ENCODE measurements at places on chromosomes 13 and 19.
A peak's percentile ranks its signal among the peaks of the same experiment; 100 is the strongest.

DNA sequence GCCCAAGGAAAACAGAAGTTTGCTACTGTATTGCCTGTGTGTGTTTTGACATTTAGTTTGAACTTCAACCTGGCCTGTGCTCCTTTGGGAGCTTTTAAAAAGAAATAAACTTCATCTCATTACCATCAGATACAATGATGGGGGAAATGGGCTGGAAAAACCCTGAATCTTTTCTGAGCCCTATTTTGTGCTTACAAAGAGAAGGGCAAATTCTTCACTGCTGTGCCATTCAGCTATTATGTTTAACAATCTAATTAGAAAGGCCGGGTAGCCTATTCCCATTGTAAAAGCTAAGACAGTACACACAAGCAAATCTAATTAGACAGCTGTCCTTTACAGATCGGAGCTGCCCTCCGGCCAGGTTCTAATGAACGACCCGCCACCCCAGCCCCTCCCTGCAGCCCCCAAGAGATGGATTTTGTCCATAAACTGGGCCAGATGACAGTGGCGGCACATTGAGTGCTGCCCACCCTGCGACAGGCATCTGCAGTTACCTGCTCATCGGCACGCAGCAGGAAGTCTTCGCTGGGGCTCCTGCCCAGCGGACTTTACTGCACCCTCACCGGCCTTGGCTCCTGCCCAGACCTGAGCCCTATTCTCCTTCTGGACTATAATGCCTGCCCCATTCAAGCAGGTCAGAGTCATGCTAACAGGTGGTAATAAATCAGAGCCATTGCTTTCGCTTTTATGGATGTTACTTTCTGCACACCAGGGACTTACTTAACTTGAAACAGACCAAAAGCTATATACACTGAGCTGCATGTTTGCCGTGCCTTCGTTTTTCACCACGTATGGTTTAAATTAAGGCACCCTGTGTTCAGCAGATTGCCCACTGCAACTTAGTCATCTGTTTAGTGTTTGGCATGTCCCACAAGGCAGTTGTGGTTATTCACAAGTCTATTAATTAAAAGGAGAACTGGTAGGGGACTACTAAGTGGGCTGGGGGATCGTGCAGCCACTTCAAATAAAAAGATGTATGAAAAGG is 549.6 kb downstream of the FGF9 start:
- no peak for DNase-seq

GRCh38 chr13:102687520-102687919 is 7.3 kb downstream of the METTL21C start:
- no peak for DNase-seq

- peak; percentile 19 for DNase-seq
Measured at GRCh38 chr13:37087486-37087885, 18.0 kb downstream of the CSNK1A1L start.

DNA sequence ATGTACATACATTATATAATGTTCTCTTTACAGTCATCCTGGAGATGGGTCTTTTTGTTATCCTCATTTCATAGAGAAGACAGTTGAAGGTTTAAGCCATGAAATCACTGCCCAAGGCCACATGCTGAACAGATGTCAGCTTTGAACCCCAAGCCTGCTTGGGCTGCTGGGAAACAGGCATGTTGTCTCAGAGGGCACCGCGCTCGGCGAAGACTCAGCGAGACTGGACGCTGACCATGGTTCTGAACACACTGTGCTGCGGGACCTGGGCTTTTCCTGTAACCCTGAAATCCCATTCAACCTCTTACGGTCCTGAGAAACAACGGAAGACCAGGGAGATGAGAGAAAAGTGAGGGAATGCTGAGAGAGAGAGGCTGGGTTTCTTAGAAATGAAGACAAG is 27.3 kb downstream of the LRFN3 start:
- peak; percentile 46 for DNase-seq

- DNase-seq, result no peak
Measured at GRCh38 chr19:974564-975257, 9.4 kb upstream of the WDR18 start.

DNA sequence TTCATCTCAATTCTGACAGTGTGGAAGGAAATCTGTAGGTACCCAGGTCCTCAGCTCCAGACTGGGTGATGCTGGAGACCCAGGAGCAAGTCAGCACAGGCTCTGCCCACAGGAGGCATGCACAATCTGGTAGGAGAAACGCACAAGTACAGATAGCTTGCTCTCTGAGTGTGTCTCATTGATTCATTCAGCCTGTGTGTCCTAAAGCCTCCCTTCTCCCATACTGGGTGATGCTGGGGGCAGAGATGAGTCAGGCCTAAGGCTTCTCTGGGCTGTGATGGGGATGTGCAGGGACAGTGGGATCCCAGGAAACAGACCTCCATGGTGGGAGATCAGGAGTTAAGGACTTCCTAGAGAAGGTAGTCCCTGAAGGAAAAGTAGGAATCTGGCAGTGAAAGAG is 6.8 kb downstream of the ZNF526 start:
- no peak for DNase-seq

- no peak for DNase-seq
Measured at GRCh38 chr13:43346427-43346826, 323.0 kb downstream of the DNAJC15 start.

DNA sequence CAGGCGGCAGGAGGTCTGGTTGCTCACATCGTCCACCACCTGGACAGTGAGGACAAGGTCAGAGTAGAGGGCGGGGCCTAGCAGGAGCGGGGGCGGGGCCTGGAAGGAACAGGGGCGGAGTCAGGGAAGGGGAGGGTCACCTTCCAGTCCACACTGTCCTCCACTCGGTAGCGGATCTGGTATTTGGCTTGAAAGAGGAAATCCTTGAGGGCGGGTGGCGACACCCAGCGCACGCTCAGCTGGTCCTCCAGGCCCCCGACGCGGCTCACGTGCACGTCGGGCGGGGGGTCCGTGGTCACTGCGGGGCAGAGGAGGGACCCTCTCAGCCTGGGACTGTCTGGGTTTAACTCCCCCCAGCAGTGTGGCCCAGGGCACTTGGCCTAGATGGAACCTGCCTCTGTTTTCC is 8.2 kb downstream of the REX1BD start:
- peak; percentile 68 for DNase-seq

- peak; percentile 58 for DNase-seq
Measured at GRCh38 chr19:4636151-4636717, 3.1 kb upstream of the TNFAIP8L1 start.

GRCh38 chr13:36966404-36966803 is 32.7 kb downstream of the ALG5 start:
- DNase-seq, result no peak

DNA sequence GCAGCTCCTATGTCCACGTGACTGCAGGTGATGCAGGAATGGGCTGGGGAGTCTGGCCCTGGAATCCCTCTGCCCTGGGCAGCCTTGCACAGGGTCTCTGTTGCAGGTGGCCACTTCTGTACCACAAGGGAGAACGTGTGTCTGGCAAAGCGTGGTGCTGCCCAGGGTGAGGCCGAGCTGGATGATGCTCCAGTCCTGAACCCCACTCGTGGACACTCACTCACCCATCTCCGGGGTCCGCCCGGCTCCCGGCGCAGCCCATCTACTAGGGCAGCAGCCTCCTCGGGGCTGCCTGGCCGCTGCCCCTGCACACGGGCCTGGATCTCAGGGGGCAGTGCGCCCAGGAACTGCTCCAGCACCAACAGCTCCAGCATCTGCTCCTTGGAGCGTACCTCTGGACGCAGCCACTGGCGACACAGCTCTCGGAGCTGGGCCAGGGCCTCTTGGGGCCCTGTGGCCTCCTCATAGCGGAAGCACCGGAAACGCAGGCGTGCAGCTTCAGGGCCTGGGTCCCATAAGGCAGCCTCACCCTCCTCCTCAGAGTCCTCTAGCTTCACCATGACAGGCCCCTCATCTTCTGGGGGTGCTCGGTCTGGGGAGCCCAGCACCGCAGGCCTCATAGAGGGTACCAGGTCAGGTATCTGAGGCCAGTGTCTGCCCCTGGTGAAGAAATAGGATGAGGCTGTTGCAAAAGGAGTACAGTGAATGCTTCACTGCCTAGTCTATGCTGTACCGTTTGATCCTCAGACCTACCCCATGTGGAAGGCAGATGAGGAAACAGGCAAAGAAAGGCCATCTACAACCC is 2.2 kb downstream of the MZF1 start:
- DNase-seq, result peak; percentile 75

GRCh38 chr13:63307228-63307627 is 1891.6 kb upstream of the PCDH20 start:
- DNase-seq, result no peak

GRCh38 chr19:12840091-12841079 is 2.1 kb downstream of the MAST1 start:
- peak; percentile 49 for DNase-seq

GRCh38 chr13:27926644-27927434 is 7.0 kb downstream of the PDX1 start:
- DNase-seq, result no peak

GRCh38 chr19:33520048-33520643 is 1.4 kb downstream of the PEPD start:
- no peak for DNase-seq

DNA sequence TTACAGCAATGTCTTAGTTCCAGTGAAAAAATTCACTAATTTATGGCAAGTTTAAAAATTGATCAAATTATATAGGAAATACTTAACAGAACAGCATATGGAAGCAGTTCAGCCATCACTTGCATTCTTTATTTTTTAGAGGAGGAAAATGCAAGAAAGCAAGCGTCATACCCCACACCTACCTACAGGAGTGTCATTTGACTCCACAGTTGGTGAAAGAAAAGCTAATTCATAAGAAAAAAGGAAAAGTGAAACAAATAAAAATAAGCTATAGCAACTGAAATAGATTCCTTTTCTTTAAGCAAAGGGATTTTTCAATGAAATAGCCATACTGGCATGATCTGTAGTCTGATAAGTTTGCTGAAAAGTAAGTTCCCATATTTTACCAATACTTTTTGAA is 111.0 kb downstream of the DOCK9 start:
- no peak for DNase-seq

- no peak for DNase-seq
Measured at GRCh38 chr13:44412346-44412935, 38.8 kb downstream of the SERP2 start.

GRCh38 chr19:4712771-4713170 is 10.9 kb downstream of the DPP9 start:
- no peak for DNase-seq

DNA sequence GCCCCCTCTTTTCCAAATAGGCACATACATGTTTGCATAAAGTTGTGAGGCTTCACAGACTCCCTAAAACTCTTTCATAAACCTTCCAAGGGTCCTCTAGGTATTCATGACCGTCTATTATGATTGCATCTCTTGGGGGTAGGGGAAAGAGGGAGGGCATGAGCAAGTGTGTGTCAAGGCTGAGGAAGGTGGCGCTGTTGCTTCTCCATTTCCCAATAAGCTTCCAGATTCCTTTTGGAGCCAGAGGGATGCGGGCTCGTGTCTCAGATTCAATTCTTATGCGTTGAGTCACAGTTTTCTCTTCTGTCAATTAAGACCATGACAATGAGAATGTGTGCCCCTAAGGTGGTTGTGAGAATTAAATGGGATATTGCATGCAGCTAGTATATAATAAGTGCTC is 51.0 kb upstream of the CYP2A7 start:
- DNase-seq, result no peak

DNA sequence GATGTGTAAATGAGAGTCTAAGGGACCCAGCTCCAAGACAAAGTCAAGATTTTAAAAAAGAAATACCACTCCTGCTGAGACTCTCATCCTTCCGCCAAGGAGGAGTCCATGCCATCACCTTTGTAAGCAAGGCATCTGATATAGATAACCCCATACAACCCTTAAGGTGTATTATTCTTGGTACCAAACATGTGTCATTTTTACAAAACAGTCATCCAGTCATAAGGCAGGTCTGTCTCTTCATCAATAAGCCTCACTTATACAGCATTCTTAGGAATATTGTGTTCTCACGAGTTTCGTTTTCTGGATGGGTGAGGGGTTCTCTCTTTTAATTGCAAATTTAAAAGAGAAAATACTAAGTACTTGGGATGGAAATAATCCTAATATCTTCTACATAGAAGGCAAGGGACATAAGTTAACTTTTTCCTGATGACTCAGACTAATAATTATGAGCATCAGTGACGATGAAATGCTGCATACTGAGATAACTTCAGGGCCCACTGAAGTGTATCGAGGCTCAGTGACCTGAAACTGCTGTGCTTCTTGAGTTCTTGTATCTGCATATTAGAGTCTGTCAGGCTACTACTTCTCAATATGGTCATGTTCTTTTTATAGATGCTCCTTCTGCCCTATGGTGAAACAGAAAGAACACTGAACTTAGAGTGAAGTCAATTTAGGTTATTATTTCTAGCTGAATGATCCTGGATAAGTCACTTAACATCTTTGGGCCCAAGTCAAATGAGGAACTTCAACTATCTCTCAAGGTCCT is 166.6 kb downstream of the KLF12 start:
- DNase-seq, result no peak

DNA sequence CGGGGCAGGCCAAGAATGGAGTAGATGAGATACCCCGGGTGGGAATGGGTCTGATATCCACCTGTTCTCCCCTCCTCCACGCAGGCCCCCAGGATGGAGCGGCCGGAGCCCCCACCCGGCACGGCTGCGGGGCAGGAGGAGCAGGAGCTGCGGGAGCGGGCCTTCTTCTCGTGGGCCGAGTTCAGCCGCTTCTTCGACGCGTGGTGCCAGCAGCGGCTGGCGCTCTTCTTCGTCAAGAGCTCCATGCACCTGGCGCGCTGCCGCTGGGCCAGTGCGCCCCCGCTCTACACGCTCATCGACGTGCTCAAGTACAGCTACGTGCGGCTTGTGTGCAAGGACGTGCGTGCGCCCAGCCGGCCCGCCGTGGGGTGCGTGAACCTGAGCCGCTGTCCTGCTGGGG is 1.2 kb downstream of the ZSWIM9 start:
- DNase-seq, result no peak

- no peak for DNase-seq
Measured at GRCh38 chr19:2372076-2372612, 12.1 kb downstream of the TMPRSS9 start.

- no peak for DNase-seq
Measured at GRCh38 chr13:110137680-110138009, 169.3 kb downstream of the COL4A1 start.

- peak; percentile 78 for DNase-seq
Measured at GRCh38 chr19:35352448-35353304, 5.0 kb downstream of the FFAR1 start.

- no peak for DNase-seq
Measured at GRCh38 chr13:37201081-37201480, 95.6 kb upstream of the CSNK1A1L start.

DNA sequence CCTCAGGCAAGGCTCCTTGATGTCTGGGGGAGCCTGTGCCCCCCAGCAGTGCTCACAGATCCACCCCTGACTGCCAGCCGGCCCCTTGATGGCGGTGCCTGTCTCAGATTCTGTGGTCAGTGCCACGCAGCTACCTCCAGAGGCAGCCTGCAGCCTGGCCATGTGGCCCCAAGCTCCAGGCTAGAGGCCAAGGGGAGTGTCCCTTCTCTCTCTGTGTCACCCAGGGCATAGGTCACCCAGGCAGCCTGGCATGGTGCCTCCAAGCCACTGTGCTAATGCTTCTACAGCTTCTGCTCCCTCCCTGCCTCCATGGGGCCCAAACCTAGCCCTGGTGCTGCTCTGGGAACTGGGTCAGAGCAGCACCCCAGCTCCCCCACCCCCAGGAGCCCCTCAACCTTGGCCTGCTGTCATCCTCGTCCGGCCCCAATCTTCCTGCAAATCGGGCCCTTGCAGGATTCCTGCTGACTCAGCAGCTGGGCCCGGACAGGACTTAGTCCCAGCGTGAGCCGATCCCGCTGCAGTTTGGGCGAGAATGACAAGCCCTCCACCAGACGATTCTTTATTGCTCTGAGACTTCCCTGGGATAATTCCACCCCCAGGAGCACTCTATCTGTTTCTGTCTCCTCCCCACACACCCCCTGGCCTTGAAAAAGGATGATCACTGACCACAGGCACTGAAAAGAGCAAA is 2.8 kb upstream of the ARL11 start:
- DNase-seq, result no peak

GRCh38 chr13:80109303-80109702 is 231.6 kb downstream of the SPRY2 start:
- DNase-seq, result no peak

Measured in NB4 (cell line).